T-helper 2 cell (primary cell): ENCODE measurements at places on chromosomes 4 and X.

DNA sequence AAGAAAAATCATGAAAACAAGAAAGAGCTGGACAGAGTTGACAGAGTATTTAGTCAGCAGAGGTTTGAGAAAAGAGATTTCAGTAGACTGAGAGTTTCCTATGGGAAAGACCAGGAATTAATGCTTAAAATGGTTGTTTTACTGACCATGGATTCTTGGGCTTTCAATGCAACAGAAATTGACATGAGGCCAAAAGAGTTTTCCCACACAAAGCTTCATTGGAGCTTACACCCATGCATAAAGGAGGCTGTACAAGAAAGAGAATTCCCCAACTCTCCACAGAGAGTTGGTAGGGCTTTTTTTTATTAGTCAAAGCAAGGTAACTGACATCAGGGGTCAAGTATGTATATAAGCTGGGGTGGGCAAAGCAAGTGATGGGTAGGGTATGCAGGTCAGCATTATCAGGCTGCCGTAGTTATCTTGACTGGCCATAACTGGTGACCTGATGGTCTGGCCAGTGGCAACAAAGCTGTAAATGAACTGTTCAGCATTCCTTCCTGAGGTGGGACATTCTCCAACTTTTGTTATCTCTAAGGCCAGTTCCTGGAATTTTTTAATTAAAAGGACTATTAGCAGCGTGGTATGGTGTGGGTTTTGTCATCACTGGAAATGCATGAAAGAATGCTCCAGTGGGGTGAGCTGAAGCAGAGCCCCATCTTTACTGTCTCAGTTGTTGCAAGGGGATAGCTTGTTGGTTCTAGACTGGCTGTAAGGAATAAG lies 117.0 kb downstream of the ADAM29 start:
- no peak for DNase-seq

DNA sequence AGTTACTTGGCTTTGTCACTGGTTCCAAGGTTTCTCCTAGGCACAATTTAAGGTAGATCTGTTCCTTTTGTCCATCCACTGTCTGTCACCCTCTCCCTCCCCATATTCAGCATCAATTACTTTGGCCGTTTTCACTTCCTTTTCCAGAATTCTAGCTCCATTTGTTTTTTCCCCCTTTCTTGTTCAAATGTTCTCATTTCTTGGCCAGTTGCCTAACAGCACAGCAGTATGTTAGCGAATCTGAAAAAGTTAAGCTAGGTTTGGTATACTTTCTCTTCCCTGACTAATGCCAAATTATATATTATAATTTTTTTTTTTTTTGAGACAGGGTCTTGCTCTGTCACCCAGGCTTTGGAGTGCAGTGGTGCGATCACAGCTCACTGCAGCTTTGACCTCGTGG lies 409.1 kb upstream of the TEX13C start:
- no peak for DNase-seq

DNA sequence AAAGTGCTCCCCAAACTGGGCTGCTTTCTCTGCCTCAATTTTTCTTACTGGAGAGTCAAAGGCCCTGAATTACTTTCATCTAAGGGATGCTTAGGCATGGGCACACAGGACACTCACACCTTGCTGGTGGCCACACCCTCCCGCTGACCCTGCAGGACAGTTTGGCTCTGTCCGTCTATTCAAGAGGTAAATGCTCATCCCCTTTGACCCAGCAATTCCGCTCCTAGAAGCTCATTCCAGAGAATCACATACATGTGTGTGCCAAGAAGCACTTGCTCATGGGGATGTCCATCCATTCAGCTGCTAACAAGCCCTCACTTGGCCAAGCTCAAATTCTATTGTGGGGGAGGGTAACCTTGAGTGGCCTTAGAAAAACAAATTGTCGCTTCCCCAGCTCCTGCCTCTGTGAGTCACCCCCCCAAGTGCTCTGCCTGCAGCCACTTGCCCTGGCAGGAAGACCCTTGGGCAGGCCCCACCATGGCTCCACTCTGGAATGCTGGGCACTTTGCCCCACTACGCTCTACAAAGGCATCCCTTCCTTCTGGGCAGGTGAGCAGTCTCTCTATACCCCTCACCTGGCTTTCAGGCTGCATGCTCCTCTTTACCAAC lies 54.5 kb downstream of the HTRA3 start:
- DNase-seq = no peak

DNA sequence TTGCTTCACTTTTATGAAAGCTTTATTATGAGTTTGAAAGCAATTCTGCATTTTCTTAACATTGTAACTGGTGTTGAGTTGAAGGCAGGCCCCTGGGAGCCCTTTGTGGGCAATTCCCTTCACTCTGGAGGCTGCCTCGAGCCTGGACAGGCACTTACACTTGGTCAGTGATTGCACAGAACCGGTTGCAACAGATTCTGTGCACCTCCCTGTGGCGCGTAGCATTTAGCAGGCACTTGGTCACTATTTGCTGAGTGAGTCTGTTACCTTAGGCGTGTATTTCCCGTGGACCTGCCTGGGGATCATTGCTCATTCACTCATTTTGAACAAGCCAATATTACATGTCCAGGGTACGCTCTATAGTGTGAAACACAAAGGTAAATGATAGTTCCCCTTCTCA lies 80.4 kb downstream of the PTTG2 start:
- no peak for DNase-seq
